ENCODE measurements at places on chromosomes 16 and 17.

GRCh38 chr17:16486373-16487250 is 5.4 kb downstream of the LRRC75A start:
- no peak for DNase-seq

DNA sequence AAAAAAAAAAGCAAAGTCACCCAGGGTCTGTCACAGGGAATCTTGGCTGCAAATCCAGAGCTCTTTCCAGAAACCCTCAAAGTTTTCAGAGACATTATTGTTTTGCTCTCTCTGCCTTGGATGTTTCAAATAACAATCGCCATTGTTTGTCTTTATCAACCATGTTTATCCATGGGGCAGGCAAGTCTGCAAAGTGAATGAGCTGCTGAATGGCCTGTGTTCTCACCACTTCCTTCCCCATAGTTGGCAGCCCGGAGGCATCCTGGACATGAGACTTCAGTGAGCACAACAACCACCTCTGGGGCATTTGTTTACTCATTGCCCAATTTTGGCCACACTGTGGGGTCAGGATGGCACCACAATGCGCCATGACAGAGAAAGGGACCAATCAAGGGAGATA is 53.1 kb upstream of the USP7 start:
- no peak for DNase-seq

DNA sequence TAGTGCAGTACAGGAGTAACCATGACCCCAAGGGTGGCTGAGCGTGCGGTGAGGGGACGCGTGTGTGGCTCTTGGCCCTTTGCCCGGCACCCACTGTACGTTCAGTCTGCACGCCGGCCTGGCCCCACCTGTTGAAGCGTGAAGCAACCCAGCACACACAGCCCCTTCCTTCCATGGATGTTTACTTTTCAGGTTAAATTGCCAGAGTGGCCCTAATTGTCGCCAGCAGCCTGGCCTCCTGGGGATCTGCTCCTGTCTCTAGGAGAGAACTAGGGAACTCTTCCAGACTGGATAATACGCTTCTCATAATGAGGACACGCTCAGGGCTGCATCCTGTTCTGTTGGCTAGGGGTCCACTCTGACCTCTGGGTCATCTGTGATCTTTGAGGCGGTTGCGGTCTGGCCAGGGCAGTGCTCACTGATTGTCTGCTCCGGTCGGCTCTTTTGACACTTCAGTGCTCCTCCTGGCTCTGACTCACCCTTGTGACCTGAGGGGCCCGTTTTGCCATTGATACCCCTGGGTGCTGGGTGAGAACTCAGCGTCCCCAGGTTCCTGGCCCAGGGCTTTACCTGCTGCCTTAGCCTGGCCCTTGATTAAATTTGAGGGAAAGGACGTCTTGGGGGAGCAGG is 27.7 kb downstream of the TPSG1 start:
- no peak for DNase-seq

DNA sequence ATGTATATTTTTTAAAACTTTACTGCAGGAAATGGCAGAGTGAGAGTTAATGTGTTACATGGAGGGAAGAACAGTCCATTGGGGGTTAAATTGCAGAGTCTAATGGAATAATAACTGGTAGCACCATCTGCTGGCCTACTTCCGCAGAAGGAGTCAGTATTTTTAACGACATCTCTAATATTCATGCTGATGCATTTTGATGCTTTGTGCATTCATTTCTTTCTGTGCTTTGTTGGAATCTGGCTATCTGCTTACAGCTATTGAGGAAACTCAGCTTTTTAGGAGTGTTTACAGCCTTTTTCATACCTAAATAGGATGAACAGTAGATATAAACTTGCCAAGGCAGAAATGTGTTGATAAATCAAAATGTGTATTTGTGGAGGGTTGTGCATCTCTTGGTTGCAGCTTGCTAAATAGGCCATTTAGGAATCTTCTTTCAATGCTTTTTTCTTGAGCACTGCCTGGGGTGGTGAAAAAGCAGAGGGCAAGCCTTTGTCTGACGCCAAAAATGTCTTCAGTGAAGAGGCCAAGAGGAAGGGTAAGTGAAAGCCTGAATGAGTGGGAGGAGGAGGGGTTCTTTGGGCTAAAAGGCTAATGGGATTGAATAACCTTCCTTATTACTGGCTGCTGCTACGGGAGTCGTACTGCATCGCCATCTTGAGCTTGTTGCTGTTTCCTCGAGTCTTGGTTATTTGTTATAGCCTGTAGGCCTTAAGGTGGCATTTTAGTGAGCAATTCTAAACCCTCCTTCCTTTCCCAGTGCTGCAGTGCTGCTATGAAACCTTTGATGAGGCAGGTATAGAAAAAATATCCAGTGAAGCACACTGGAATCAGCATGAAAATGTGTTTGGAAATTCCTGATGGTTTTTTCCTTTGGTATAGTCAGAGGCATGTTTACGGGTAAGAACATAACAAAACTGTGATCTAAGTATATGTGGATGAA is 153.3 kb downstream of the CHD9 start:
- DNase-seq: no peak

DNA sequence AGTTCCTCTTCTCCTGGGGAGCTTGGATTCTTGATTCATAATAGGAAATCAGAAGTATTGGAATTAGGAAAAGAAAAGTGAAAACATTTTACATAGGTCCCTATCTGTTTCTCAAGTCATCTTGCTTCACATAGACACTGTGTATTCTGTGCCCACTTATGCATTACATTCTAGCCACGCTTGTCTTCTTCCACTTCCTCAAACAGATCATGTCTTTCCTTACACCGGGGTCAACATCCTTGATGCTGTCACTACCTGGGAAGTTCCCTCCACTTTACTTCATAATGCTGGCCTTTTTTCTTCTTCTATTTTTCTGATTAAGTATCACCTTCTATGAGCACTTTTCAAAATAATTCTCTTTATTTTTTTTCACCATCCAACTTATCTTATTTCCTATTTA is 606.4 kb upstream of the CDH8 start:
- no peak for DNase-seq

GRCh38 chr17:74856112-74856511 is 3.6 kb downstream of the GRIN2C start:
- DNase-seq: no peak

GRCh38 chr17:30334421-30334820 is 564 bp upstream of the TMIGD1 start:
- no peak for DNase-seq

- DNase-seq: no peak
Observed at GRCh38 chr16:49051576-49051975, 230.1 kb downstream of the CBLN1 start.

DNA sequence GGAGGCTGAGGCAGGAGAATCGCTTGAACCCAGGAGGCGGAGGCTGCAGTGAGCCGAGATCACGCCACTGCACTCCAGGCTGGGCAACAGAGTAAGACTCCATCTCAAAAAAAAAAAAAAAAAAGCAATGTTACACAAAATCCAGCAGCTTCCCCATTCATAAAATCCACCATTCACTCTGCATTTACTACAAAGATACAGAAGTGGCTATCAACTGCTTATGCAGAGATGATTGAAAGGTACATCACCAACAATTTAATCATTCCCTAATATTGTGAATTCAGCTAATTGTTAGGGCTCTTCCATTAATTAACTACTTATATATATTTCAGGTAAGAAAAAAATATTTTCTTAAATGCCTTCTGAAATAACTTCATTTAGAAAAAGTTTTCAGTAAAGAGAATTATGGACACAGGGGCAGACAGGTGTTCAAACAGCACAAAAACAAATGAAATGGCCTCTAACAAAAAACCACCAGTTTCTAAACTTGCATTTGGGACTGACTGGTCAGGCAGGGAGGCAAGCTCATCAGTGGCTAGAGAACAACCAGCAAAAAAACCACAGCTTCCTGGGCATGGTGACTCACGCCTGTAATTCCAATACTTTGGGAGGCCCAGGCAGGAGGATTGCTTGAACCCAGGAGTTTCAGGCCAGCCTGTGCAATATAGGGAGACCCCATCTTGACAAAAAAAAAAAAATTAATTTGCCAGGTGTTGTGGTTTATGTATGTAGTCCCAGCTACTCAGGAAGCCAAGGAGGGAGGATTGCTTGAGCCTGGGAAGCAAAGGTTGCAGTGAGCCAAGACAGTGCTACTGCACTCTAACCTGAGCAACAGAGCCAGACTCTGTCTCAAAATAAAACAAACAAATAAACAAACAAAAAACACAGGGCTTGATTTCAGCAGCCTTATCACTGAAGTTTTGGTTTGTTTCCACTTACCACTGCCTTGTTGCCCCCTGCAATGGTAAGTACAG is 26.3 kb downstream of the ERN1 start:
- no peak for DNase-seq

DNA sequence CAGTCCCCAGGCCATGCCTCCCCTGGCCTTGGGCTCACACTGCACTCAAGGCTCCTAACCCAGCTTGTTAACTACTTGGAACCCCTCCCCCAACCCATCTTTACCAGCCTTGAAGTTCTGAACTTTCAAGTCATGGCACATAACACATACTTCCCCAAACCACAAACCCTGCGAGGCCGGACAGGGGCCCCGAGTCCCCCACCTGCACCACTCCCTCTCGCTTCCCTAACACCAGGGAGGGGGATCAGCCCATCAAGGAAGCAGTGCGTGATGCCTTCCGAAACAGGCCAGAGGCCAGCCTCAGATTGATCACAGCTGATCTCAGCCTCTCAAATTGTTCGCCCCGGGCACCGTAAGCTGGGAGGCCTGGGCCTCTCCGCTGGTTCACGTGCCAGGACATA is 3.0 kb upstream of the NLRC3 start:
- DNase-seq: no peak

DNA sequence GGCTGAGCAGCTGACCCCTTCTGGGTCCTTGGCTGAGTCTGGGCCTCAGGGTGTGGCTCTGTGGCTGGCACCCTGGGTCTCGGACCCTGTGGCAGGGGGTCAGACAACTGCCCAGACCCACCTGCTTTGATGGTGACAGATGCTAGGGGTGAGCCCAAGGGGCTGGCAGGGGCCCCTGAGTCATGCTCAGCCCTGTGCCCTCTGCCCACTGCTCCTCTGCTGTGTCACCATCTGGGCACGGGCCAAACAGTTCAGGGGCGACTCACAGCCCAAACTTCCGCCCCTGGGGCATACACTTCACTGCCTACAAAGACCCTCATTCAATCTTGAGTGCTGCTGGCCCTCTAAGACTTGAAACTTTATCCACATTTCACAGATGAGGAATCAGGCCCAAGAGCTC is 5.7 kb downstream of the ADGRG1 start:
- DNase-seq: no peak

GRCh38 chr17:5846001-5846400 is 224.2 kb upstream of the WSCD1 start:
- no peak for DNase-seq

GRCh38 chr17:56314026-56314425 is 160.8 kb downstream of the ANKFN1 start:
- no peak for DNase-seq

GRCh38 chr16:85525420-85526184 is 87.5 kb upstream of the GSE1 start:
- no peak for DNase-seq

GRCh38 chr16:72120026-72120425 is 26.4 kb downstream of the DHX38 start:
- no peak for DNase-seq

DNA sequence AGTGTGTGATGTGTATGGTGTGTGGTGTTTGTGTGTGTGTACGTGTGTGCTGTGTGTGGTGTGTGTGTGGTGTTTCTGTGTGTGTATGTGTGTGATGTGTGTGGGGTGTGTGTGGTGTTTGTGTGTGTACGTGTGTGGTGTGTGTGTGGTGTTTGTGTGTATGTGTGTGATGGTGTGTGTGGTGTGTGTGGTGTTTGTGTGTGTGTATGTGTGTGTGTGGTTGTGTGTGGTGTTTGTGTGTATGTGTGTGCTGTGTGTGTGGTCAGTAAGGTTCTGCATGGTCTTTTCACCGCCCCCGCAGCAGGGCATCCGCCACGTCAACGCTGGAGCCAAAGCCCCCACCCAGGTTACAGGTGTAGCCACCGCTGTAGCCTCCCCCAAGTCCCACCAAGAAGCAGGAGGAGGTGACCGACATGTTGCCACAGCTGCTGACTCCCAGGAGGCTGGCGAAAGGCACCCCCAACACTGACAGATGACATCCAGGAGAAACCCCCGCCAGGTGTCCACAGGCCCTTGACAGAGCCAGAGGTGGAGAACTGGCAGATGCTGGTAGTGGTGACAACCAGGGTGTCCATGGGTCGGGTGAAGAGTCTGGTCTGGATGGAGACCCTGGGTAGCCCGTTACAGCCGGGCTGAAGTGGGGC is 9.3 kb upstream of the KRT17 start:
- DNase-seq: peak; percentile 11

DNA sequence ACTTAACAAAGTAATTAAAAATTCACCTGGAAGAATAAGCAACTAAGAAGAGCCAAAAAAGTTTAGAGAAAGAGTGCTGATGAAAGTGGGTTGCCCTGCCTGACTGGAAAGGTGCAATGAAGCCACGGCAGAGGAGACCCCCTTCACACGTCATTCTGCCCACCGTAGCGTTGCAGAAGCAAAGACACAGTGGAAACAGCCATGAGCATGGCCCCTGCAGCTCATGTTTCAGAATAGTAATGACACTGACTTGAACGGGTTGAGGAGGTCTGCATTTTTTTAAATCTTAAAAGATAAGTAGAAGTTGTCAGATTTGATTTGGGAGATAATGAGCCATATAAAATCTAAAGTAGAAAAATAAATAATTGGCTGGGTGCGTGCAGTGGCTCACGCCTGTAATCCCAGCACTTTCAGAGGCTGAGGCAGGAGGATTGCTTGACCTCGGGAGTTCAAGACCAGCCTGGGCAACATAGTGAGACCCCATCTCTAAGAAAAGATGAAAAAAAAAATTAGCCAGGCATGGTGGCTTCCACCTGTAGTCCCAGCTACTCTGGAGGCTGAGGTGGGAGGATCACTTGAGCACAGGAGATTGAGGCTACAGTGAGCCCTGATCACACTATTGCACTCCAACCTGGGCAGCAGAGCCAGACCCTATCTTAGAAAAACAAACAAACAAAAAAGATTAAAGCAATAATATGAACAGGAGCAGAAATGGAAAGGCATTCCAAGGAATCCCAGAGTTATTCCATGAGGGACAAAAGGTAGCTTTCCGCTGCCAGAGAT is 184.6 kb downstream of the LGALS9B start:
- no peak for DNase-seq

DNA sequence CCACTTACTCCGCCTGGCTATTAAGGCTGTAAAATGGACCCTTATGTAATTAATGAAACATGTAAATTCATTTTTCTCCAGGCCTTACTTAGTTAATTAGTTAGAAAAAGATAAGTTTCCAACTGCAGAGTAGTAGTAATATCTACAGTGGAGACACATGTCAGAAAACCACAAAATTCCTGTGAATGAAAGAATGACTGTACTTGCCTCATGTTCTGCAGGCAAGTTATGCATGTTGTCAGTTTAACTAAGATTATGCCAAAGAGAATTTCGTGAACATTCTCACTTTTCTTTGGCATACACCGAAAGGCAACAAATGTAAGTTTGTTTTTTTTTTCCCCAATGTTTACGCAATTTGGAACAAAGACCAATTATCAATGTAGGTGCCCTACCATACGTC is 16.8 kb upstream of the CCL1 start:
- DNase-seq: no peak
